Cardiac fibroblast (primary cell): ENCODE measurements at places on chromosomes 2 and 18.

- peak; percentile 9 for DNase-seq
Measured at GRCh38 chr2:204776781-204777559, 231.7 kb downstream of the PARD3B start.

DNA sequence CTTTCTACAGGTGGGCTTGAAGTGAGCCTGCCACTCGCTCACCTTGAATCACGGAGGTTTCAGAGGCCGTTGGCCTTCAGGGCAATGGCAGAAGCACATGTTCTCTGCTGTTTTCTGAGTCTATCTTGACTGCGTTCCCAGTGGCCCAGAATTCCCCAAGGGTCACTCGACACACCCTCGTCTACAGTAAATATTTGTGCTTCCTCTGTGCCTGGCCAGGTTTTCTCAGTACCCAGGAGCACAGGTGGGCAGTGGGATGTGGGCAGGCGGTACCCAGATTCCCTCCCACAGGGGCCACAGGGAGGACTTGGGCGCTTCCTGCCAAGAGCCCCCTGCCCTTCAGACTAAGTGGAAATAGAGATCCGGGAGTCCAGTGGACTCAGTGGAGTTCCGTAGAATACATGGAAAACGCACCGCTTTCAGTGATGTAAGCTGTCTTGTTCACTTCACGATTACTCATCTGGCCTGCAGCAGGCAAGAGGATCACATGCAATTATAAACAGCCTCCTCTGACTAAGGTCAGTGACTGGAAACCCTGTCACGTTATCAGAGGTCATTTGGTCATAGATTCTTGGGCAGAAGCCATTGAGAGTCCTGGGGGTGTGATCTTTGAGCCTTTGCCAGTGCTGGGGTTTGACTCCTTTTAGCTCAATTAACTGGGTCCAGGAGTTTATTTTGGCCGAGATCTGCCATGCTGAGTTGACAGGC lies 179.8 kb downstream of the NEDD4L start:
- DNase-seq, result peak; percentile 88

- peak; percentile 75 for DNase-seq
Measured at GRCh38 chr2:128236491-128237035, 82.1 kb downstream of the HS6ST1 start.

DNA sequence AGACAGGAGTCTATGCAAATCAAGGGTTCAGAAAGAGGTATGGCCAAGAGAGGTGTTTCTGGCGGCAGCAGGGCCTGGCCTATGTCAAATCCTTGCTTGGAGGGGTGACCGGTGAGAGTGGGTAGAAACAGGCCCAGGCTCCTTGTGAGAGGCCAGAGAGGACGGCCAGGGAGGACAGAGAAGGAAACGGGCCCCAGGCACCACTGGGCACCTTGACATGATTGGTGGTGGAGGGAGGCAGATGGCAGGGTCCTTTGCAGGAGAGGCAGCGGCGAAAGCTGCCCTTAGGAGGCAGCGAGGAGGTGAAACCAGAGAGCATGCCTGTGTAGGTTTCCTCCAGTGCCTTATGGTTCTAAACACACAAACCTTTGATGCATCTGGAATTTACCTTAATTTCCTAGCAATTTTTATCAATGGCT lies 6.2 kb downstream of the RAMP1 start:
- DNase-seq, result no peak

DNA sequence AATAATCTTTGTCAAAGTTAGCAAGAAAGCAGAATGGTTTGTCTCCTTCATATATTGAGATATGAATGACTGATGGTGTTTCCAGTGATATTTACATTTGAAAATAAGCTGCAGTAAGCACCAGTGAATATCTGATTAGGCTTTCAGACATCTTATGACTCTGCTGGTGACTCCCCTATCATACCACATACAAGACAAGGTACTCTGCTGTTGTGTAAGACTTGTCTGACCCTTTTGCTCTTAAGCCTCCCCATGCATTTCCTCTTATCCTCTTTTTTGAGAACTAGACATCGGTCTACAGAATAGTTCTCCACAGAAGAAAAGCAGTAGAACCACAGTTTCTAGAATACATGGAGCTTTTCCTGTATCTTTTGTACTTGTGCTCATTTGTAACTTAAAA lies 9.3 kb downstream of the POLI start:
- DNase-seq, result no peak

DNA sequence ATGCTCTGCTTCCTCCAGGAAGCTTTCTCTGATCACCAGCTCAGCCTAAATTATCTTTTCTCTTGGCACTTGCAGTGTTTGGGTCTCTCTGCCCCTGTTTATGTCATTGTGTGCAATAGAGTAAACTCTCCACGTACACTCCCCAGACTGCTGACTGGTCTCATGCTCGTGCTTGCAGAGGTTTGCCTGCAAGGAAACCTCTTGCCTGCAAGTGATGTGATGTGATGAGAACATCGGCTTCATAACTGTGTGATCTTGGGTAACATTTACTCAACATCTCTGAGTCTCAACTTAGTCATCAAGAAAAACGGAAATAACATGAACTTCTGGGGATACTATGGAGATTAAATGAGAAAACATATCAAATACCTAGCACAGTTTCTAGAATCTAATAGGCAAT lies 92.3 kb downstream of the BIN1 start:
- DNase-seq, result peak; percentile 99

DNA sequence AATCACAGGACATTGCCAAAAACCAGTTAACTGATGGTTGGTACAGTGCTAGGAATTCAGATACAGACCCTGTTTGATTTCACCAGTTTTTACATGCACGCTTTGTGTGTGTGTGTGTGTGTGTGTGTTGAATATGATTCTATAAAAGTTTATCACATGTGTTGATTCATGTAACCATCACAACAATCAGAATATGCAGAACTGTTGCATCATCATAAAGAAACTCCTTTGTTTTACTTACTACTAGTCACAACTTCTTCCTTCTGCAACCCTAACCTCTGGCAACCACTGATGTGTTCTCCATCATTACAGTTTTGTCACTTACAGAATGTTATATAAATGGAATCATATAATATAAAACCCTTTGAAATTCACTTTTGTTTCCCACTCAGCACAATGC lies 144.8 kb upstream of the CYP26B1 start:
- peak; percentile 53 for DNase-seq

DNA sequence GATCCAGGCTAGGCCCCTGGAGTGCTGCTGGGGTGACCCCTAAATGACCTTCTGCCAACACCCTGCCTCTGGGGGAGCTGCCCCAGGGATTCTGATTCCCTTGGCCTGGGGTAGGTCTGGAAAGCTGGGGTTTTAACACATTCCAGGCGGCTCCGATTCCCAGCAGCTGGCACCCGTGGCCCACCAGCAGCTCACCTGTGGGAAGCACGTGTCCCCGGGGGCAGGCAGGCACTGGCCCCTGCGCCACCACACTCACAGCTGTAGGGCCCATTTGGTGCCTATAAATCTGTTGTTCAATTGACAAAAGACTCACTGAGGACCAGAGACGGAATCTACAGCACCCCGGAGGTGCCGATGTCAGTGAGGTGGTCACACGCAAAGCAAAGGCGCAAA lies 4.1 kb upstream of the KLHL30 start:
- DNase-seq, result no peak

DNA sequence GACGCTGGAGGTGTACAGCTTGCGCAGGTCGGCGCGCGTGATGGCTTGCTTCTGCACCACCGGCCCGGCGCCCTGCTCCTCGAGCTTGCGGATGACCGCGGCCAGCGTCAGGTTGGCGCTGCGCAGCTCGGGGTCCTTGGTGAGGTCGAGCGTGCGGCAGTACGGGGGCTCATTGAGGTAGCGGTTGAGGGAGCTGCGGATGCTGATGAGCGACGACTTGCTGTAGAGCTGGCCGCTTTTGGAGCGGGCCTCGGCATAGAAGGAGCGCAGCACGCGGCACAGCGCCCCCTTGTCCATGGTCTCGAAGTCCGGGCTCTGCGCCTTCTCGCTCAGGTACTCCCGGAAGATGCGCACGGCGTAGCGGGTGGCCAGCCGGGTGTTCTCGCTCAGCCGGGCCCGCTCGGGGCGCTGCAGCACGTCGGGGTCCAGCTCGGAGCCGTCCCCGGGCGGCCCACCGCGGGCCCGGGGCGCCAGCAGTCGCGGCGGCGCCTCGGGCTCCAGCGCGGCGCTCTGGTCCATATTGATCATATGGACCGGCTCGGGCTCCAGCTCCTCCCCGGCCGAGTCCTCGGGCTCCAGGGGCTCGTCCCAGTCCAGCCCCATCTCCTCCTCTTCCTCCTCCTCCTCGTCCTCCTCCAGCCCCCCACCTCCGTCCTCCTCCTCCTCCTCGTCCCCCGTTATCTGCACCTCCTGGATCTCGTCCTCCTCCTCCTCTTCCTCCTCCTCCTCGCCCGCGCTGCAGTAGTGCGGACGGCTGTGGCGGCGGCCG lies 523 bp downstream of the KCTD1 start:
- DNase-seq, result peak; percentile 88

GRCh38 chr2:167475791-167476190 lies 587.5 kb downstream of the XIRP2 start:
- no peak for DNase-seq

DNA sequence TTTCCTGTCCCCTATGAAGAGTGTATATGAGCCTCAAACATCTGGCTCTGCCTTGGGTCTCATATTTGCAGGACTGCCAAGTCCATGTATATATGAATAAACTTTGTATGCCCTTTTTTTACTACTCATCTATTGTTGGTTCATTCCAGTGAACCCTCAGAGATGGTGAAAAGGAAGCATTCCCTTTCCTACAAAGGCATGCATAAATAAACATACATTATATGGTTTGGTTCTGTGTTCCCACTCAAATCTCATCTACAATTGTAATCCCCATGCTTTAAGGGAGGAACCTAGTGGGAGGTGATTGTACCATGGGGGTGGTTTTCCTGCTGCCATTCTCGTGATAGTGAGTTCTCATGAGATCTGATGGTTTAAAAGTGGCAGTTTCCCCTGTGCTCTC lies 534.2 kb downstream of the SPAG16 start:
- no peak for DNase-seq

DNA sequence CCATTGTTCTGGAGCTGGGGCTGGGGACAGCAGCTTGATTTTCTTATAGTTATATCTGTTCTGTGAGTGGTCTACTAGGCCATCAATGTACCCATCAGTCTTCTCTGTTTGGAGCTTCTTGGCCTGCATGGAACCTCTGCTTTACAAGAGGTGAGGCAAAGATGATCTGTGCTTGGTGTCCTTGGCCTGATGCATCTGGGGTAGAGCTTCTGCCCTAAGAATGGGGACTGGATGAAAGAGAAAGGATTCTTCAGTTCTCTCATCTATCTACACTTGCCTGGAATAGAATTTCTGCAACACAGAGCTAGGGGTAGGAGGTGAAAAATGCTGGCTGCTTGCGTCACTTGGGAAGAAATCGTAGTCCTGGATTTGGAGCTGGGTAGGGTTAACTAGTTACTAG lies 46.2 kb downstream of the ACSL3 start:
- DNase-seq, result no peak
